ENCODE measurements at places on chromosomes 3 and 15.

- DNase-seq, result no peak
Measured at GRCh38 chr15:78417754-78418630, 20.0 kb upstream of the IREB2 start.

- DNase-seq, result no peak
Measured at GRCh38 chr3:81761904-81762580, 597 bp upstream of the GBE1 start.

- DNase-seq, result no peak
Measured at GRCh38 chr15:95784508-95784907, 546.0 kb upstream of the NR2F2 start.

DNA sequence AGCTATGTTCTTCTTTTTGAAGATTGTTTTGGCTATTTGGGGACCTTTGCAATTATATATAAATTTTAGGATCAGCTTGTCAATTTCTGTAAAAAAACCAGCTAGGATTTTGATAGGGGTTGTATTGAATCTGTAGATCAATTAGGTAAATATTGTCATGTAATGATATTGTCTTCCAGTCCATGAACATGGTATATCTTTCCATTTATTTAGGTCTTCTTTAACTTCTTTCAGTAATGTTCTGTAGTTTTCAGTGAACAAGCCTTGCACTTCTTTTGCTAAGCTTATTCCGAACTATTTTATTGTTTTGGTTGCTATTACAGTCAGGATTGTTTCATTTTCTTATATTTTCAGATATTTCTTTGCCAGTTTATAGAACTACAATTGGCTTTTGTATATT is 175.8 kb upstream of the RARB start:
- DNase-seq, result no peak

- DNase-seq, result no peak
Measured at GRCh38 chr3:45548681-45549075, 45.9 kb upstream of the LIMD1 start.

- DNase-seq, result no peak
Measured at GRCh38 chr3:8712045-8712907, 21.3 kb upstream of the CAV3 start.

DNA sequence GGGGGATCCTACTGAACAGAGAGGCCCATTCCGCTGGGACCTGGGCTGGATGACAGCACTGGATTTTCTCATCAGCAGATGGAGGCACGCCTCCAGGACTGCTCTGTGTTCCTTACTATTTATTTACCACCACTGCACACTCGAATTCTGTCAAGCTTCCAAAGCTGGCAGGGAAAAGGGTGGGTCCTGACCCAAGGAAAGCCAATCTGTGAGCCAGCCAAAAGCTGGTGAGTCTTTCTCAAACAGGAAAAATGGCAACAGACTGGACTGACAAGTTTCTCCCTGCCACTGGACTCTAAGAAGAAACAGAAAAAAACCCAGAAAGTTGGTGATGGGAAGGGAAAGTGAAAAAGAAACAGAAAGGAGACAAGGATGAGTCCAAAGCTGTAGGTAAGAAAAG is 37.8 kb downstream of the CD47 start:
- no peak for DNase-seq

DNA sequence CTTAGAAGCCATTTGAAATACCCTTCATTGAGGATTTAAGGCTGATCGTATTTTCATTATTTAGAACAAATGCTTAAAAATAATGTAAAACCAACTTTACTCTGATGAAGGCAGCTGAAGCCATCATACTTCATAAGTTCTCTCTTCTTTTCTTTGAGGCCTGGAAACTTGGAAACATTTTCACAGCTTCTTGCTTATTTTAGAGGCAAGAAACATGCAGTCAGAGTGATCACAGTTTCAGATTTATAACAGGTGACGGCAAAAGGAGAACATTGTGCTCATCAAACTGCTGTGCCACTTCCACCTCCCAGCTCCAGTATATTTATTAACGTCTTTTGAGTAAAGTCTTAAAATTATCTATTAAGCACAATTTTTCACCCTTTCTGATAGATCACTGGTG is 376.1 kb downstream of the PTPRG start:
- no peak for DNase-seq

DNA sequence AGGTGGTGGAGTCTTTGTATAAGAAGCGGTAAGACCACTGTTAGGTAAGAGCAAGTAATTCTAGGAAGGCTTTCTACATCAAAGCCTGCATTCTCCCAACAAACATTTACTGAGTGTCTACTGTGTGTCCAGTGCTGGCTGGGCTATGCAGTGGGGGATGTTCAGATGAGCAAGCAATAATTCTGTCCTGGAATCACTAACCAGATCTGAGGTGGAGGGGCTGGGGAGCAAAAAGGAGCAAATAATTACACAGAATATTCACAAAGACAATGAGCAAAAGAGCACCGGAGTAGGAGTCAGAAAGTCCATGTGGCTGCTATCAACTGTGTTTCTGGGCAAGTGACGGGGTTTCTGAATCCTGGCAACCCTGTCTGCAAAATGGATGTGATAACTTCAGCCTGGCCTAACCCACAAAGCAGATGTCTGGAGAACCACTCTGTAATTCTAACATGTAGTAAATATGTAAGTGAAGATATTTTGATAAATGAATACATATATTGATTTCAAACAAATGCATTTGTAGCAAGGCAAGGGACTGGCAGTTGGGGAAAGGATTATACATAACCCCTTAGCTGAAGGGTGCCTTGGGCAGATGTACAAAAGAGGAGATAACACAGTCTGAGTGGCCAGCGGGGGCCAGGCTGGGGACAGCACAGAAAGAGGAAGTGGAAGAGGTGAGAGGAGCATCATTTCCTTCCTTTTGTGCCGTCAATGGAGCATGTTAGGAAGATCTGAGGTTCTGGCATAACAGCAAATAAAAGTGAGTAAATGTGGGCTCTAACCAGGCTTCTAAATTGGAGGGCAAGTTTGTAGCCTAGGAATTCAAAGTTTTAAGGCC is 28.8 kb downstream of the CYP8B1 start:
- DNase-seq, result no peak

- DNase-seq, result no peak
Measured at GRCh38 chr3:135784557-135784956, 181.0 kb upstream of the PPP2R3A start.

DNA sequence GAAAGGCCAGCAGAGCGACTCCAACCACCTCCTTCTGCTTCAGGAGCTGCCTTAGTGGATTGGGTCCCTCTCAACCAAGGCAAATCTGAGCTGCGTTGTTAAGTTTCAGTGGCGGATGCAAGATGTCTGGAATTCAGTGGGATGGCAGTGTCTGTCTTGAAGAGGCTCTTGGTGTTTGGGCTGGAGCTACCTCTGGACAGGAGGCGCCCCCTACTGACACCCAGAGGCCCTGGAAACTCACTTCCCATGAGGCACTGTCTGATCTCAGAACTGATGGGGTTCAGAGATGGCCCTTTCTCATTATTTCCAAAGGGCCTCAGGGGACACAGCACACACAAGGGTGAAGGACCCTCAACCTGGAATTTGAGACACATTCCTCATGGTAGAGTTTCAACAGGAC is 6.0 kb upstream of the SLC28A1 start:
- peak; percentile 42 for DNase-seq

DNA sequence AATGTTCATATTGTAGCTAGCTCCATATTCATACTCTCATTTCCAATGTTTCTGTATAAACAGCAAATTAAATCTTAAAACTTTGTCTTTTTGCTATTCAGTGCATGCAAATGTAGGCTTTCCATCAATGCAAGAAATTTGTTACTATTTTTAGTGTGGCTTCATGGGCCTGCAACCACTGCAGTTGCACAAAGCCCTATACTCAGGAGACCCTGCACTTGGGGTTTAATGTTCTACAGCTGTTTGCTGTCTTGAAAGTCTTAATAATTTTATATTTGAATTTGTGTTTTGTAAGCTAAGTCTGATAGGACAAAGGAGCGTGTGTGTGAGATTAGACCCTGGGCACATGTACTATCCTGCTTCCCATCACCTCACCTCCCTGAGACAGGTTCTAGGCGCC is 9.6 kb downstream of the PYDC2 start:
- no peak for DNase-seq

- DNase-seq, result no peak
Measured at GRCh38 chr15:98823012-98823458, 174.7 kb downstream of the IGF1R start.

GRCh38 chr15:42324308-42324707 is 35.0 kb upstream of the CAPN3 start:
- DNase-seq, result no peak

DNA sequence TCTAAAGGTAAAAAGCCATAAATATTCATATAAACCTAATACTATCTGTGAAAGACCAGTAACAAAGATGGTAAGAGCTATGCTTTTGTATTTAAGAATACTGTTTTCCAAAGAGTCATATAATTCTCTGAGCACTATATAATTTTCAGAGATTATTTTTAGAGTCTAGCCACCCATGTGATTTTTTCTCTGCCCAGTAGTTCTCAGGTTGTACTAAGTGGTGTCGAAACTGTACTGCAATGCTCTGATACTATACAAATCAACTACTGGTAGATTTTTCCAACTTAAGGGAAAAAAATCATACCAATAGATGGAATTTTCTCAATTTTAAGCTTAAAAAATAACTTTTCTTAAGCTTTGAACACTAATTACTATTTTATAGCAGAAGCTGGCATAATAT is 104.8 kb downstream of the MYO5A start:
- DNase-seq, result no peak

DNA sequence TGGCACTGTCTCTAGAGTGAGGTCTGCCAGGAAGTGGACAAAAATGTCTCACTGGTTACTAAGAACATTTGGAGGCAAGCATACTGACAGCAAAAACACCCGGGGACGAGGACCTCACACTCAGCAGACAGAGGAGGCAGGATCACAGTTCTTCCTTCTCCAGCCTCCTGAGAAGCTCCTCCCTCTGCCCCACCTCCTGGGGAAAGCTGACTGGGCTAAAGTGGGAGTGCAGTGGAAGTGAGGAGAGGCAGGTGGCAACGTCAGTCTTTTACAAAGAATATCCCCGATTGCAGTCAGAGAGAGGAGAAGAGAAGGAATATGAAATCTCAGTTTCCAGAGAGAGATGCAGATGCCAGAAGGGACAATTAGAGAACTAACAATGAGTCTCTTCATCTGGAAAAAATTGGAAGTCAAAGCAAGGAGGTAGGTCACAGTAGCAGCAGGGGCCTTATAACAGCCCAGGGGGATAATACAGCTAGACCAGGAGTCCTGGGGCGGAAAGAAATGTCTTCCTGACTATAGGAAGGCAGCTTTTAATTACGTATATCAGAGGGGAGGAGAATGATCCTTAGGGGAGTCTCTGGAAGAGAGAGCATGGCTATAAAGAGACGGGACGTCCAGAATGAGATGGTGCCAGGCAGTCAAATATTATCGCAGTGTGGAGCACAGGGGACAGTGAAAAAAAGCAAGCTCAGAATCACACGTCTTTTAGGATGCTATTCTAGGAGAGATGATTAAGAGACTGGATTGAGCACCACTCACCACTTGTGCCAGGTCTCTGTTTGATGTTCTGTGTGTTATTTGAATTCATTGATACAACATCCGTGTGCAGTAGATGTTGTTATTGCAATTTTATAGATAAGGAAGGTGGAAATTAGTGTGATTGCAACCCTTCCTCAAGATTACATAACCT is 47.2 kb downstream of the LEO1 start:
- DNase-seq, result no peak

DNA sequence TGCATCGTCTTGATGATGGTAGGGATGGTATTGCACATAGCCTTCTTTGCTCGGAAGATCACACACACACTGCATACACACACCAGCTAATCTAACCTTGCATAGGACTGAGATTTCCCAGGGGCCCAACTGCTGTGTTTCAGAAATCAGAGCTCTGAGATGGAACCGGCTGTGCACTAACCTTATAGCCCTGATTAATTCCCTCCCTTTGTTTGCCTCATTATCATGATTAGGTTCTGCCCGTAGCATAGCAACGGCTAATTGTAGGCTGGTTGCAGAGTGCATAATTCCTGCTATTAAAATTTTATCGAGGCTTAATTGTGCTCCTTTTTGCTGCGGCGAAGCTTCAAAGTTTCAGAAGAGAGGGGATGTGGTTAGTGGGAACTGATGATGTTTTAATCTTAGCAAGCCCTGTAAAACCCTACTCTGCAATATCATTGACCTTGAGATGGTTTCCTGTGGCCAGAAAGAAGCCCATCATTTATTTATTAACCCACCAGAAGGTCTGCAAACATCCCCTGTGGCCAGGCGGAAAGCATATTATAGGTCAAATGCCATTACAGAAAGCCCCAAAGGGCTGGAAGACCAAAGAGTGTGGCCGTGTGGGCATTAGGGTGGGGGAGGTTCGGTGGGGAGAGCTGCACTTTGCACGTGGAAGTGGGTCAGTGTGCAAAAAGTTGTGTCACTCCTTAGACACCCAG is 56.2 kb upstream of the GLCE start:
- no peak for DNase-seq

DNA sequence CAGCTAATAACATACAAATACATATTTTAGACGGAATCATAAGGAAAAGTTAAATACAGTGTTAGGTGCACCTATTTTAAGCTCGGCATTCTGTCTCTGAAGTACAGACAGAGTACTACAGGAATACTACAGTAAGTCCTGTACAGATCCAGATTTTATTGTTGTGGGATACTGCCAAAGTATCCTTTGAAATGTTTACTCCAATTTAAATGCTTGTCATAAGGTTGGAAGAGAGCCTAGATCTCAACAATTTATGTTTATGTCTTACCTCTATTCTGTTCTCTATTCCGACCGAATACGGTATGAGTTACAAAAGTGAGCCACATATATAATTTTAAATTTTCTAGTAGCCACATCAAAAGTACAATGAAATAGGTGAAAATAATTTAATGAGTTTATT is 25.3 kb downstream of the PLD1 start:
- DNase-seq, result no peak

DNA sequence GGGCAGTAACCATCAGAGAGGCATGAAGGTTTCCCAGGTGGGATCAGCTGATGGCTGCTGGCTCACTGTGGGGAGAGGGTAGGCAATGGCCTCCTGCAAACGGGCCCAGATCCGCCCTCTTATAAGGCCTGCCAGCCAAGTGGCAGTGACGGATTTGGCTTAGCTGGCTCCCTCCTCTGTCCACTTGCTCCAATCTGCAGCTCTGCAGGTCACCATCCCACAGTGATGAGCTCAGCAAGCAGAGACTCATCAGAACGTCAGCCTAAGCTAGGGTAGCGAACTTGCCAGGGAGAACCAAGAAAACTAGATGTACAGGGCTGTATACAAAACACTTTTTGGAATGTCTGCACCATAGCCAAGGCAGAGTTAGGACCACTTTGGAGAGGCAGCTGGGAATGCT is 62.8 kb upstream of the DCLK3 start:
- no peak for DNase-seq

GRCh38 chr3:174285242-174285864 is 573.8 kb upstream of the NAALADL2 start:
- DNase-seq, result no peak

- no peak for DNase-seq
Measured at GRCh38 chr3:108554229-108554628, 35.0 kb downstream of the CIP2A start.
